ENCODE measurements at places on chromosomes 2 and 18.

GRCh38 chr2:7061921-7062320, 144.7 kb downstream of the RNF144A start:
- DNase-seq, result no peak

GRCh38 chr2:139079311-139079710, 299.1 kb upstream of the NXPH2 start:
- no peak for DNase-seq

DNA sequence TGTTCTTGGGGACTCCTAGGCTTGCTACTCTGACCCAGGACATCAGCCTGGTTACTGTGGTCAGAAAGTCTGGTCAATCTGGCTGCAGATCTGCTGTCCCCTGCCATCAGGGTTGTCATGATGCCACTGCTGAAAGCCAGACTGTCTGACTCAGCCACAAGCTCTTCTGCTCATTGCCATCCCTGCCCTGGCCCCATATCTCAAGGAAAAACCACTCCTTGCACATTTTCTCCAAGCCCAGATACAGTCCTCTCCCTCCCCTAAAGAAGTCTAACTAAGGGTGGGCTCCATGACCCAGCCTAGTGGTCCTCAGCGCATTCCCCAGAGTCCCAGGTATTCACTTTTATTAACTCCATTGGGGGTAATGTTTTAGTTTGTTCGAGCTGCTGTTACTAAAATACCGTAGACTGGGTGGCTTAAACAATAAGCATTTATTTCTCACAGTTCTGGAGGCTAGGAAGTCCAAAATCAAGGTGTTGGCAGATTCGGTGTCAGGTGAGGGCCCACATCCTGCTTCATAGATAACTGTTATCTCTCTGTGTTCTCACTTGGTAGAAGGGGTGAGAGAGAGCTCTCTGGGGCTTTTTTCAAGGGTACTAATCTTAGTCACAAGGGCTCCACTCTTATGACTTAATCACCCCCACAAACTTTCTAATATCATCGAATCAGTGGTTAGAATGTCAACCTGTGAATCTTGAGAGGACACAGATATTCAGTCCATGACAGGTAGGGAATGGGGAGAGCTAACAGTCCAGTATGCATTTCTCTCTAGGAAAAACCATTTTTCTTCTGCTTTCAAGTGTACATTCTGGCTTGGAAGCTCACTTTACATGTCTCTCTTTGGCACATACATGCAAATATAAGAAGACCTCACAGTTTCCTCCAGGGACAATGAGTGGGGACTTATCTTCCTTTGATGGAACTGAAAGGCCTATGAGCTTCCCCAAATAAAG, 94.8 kb upstream of the CXCR4 start:
- no peak for DNase-seq

DNA sequence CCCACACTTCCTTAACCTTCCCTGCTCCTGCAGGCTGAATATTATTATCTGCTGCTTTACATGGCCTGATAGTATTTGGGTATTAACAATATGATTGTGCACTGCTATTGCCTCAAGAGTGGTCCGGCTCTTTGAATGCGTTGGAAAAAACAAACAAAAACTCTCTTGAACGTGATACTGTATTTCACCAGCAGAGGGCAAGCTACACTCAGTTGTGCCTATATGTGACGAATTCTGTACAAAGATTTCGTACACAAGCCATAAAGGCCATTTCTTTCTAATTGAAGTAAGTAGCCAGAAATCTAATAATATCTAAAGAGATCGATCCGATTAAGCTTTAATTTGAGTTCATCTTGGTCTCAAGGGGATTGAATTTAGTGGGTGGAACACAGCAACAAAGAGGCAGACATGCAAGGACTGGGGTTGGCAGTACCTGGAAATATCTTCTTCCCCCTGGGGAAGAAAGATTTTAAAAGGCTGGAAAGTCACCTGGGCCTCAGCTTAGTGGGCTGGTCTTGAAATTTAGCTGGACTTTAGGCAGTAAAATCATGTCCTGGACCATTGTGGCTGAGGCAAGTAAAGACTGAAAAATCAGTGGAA, 49.3 kb upstream of the RAB6D start:
- no peak for DNase-seq

GRCh38 chr2:45852450-45853150, 201.1 kb downstream of the PRKCE start:
- DNase-seq, result no peak

DNA sequence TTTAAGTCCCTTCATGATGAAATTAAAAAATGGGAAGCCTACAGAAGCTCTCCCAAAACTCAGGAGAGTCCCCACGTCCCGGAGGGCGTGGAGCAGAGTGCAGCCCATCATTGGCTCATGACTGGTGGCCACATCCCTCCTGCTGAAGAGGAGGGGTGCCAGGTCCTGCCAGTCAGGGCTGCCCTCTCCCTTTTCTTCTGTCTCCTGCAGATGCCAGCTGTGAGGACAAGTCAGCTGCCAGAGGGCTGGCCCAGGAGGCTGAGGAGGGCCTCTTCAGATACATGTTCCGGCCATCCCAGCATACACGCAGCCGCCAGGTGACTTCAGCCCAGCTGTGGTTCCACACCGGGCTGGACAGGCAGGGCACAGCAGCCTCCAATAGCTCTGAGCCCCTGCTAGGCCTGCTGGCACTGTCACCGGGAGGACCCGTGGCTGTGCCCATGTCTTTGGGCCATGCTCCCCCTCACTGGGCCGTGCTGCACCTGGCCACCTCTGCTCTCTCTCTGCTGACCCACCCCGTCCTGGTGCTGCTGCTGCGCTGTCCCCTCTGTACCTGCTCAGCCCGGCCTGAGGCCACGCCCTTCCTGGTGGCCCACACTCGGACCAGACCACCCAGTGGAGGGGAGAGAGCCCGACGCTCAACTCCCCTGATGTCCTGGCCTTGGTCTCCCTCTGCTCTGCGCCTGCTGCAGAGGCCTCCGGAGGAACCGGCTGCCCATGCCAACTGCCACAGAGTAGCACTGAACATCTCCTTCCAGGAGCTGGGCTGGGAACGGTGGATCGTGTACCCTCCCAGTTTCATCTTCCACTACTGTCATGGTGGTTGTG, 2.6 kb downstream of the INHA start:
- DNase-seq, result no peak

DNA sequence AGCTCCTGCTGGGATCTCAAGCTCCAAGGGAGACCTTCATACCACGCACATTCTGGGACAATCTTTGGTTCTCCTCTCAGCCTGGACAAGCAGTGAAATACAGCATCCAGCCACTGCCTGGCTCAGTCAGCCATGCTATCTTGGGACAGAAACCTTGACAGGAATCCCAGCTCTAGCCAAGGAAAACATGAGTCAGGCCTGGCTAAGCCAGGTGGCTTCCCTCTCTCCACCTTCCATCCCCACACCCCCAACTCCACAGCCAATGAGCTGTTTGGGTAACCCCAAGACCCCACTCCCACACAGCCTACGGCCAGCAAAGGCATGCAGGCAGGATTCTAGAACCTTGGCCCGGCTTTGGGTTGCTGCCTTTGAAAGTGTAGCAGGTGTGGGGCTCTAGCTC, 64.9 kb downstream of the MCFD2 start:
- no peak for DNase-seq

GRCh38 chr2:224252631-224253030, 149.3 kb downstream of the FAM124B start:
- DNase-seq, result no peak

DNA sequence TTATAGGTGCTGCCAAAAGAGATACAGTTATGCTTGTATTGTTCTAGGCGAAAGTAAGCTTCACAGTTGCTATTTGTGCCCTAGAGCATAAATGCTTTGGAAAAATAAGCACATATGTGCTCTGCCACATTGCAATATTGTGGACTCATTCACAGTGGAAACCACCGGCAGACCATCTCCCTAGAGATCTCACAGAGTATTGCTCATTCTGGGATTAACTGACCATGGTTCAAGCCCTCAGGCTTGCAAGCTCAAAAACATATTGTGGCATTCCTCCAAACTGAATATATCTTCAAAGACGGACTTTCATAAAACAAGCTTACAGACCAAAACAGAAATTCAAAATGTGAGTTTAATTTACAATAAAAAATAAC, 158.2 kb upstream of the CCDC150 start:
- no peak for DNase-seq

DNA sequence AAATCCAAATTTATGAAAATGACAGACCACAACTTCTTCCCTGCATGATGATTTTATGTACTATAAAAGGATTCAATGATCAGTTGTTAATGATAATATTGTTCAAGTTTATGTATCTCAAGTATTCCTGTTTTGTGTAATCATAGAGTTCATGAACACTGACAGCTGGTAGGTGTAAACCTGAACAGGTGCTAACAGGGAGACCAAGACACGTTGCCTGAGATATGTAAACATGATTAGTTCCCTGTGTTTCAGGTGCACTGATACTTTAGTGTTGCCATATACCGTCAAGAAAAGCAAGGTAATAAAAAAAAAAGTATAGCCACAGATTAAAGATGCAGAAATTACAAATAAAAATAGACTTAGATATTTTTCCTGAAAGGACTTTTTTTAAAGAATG, 131.8 kb downstream of the BAZ2B start:
- DNase-seq, result no peak

GRCh38 chr2:188853307-188853706, 120.9 kb upstream of the COL3A1 start:
- DNase-seq, result no peak

DNA sequence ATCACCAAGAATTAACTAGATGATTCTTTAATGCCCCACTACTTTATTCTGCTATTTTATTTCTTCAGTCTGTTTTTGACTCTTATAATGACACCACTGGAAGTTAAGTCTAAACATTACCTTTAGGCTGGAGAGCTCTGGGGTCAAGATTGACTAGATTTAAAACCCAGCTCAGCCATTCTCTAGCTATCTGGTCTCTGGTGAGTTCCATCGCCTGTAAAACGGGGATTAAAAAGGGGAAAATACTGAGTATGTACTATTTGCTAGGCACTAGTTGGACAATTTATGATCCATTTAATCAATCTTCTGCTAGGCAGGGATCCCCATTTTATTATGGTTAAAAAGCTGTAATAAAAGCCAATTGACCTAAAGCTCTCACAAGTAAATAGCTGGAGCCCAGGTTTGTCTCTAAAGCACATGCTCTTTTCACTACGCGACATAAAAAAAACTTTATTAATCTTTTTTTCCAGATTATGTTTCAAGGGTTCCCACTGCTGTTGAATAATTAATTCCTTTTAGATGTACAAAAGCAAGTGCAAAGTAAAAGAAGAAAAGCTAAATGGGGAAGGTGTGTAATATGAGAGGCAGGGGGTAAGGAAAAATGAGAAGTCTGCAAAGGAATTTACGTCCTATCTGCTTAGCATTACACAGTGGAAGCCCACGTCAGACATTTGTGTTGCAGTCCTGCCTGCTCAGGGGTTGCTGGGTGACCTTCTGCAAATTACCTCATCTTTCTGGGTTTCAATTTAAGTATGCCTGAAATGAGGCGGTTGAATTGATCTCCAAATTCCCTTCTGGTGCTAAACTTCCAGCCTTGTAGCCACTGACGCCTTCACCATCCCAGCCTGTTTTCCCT, 918 bp upstream of the NABP1 start:
- DNase-seq, result no peak

DNA sequence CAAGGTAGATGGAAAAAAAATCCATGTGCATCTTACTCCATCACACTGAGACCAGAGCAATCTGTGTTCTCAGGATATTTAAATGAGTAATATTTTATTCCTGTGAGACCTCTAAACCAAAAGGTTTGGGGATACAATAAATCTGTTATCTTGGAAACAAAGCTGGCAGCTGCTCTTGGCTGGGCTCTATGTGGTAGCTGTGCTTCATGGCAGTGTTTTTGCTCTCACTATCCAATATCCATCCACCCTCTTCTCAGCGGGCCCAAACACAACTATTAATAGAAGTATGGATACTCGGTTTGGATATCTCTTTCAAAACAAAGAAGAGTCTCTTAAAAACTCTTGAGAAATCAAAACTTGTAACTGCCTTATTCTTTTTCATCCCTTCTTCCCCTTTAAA, 244.9 kb upstream of the RAB12 start:
- no peak for DNase-seq

DNA sequence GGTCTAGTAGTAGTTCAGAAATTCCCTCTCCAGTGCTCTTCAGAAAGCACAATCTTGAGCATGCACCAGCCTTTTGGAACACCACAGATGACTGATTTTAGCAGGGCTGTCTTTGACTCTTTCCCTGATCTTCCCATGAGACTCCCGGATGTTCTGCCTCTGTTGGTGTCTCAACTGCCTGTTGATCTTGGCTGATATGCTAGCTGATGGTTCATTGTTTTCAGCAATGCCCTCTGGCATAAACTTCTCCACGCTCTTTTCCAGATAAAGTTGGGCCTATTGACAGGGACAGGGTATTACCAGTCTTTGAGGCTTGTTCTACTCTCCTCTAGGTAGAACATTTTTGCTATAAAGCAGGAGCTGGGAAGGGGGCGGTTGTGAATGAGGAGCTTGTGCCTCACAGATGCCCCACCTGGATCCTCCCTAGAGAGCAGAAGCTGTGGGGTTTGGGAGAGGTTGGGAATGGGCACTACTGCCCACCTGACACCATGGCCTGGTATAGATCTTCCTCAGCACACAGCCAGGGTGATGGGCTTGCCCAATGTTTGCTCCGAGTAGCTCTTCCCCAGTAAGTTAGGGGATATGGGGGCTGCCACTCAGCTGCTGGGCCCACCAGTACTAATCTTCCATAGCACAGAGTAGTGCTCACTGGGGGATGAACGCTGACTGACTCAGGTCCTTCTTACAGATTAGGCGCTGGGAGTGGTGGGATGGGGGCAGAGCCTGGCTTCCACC, 111.3 kb downstream of the PTGR3 start:
- DNase-seq, result no peak

DNA sequence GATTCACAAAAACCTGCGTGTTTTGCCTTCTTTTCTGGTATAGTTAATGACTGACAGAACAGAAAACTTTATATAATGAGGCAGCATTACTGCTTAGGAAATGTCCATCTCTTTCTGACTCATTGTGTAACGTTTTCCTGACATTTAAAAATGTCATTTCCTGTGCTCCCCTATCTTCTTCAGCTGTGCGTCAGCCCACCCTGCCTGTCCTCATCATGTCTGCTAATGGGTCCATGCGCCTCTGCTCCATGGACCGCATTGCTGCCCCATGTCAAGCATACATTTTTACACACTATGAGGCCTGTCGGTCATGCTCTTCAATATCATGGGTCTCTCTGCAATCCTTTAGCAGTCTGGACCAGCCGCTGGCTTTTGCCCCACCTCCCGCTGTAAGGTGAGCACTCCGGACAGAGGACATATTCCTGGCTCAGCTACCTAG, 234.3 kb downstream of the CDCA7 start:
- no peak for DNase-seq

GRCh38 chr2:85682378-85682777, 11.8 kb upstream of the GNLY start:
- no peak for DNase-seq

GRCh38 chr18:69064063-69064462, 266.2 kb downstream of the CCDC102B start:
- no peak for DNase-seq
